ENCODE measurements at places on chromosomes 7 and 10.

DNA sequence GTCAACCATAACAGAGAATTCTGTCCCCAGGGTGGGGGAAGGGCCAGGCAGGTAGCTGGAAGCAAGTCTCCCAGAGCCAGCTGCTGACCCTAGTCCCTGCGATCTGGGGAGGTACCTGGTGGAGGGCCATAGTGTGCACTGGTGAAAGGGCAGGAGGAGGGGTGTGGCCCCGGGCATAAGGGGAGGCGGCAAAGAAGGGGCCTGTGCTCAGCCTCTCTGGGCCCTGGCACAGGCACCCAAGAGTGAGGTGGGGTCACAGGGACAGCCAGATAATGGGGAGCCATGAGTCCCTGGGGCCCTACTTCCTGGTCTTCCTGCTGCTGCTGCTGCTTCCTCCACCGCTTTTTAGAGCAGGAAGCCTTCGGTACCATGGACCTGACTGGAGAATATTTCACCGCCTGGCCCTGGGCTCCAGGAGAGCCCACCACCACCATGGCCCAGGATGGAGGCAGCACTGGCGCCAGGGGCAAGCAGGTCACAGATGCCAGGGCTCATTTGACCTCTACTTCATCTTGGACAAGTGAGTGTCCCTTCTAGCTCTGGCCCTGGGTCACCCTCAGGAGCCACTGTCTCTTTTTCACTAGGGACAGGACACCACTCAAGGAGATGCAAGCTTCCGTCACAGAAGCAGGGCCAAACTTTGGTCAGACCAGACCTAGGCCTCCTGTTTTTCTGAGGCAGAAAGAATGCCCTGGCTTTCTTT lies at the start of gene ANTXRL:
ANTXRL (plus strand) TSS at position 7 of the 703 bp plus-strand sequence; CDS start at position 273, 266 bp downstream.
- DNase-seq = no peak

- DNase-seq = no peak
These were observed 99.5 kb downstream of the HTR5A start for GRCh38 chr7:155169498-155170065.

DNA sequence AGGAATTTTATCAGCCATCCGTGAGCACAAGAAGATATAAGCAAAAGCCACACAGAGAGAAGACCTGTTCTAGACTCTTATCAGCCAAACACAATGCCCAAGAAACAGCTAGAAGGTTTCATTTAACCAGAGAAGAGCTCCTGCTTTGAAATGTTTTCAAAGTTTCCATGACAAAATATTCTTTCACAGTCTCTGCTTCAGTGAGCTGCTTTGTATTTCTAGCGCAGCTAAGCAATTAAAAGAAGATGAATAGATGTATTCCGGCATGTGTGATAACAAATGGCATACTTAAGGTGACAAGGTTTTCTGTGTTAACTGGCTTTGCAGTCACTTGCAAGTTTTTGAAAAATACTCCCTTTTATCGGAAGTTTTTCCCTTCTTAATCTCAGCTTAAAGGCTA lies 78.9 kb upstream of the NXPH1 start:
- no peak for DNase-seq

GRCh38 chr7:92964141-92964540 lies 127.8 kb upstream of the CDK6 start:
- no peak for DNase-seq

DNA sequence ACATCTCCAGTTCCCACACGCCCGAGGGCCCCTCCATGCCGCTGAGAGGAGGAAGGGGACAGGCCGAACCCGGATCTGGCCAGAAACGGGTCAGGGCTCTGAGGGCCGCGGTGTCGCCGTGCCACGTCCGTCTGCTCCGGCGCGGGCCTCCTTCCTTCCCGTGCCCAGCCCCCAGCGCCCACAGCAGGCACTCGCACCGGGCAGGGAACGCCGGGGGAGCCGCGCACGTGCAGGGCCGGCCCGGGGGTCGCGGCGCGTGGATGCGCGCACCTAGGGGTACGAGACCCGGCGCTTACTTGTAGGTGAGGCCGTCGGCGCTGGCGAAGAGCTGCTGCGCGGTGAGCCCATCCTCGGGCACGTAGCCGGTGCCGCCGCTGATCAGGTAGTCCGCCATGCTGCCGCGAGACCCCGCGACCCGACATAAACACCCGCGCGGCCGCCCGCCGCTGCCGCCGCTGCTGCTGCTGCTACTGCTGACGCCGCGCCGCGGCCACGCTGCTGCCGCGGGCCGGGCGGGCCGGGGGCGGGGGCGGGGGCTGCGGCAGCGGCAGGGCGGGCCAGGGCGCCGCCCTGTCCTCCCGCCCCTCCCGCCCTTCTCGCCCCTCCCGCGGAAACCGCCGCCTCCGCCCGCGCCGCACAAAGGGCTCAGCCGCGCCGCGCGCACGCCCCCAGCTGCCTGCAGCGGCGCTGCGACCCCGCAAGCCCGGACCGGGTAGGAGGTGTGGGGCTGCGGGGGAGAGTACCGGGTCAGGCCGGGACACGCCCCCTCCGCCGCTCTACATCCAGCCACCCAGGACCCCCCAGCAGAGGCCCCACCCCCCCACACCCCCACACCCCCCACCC lies 4.1 kb downstream of the IMPDH1 start:
- DNase-seq = peak; percentile 63

GRCh38 chr7:142956951-142957623 lies 5.1 kb downstream of the KEL start:
- DNase-seq = no peak

DNA sequence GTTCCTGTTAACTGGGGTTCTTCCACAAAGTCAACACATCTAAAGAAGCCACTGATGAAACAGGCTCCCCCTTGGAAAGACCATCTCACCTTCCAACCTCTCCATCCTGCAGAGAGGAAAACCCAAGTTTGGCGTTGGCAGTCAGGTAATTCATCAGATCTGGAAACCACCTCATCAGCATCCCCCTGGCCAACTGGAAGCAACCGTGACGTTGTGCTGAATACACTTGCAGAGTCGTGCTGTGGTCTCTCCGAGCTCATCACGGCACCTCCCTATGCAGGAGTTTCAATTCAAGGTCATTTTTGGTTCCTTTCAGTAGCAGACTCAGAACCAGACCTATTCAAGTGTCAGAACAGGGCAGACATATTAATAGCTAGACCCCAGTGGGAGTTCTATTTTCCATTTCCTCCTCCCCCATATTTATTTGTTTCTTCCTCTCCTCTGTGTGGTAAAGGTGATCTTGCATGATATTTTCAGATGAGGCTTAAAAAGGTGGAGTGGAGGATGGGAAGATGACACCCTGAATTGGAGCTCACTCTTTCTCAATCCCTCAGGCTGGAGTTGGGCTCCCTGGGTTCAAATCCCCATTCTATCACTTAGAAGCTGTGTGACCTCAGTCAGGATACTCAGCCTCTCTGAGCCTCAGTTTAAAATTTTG lies 149.1 kb upstream of the ADO start:
- no peak for DNase-seq

DNA sequence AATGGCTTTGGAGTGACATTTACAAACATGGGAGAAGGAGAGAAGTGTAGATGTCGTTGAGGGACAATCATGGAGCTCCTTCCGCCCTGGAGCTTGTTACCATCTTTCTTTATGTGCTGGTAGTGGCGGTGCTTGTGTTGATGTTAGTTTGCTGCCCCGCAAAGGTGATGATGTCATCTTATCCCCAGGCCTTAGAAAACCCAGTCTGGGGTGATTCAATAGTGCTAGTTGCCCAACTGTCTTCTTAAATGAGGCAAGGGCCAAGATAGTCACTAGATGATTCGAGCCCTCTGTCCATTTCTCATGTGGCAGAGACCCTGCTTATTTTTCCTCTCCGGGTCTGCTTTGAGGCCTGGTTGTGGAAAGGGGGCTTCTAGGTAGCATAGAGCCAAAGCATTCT lies 277.4 kb downstream of the CCSER2 start:
- DNase-seq = no peak

DNA sequence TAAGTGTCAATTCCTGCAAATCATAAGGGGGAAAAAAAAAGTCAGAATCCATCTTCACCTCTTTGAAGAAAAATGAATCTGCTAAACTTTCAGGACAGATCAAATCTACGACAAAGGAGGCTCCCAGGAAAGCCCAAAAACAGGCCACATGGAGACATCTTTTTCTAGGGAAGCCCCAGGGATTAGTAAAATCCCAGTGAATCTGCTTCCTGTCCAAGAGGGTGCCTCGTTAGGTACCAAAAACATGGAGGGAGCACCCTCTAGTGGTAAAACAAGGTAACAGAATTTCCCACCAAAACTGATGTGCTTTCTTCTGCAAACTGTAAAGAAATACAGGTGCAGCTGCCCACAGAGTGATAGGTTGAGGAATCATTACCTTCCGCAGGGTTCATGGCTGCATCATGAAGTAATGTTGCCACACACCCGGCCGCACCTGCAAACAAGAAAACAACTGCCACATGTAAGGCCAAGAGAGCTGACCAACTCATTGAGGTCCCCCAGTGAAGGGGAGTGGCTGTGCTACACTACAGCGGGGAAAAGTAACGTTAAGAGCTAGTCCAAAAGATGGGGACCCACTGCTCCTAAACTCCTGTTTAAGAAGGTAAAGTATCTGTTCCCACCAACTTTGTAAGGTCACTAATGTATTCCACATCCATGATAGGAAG lies 7.9 kb downstream of the SLC25A28 start:
- peak; percentile 26 for DNase-seq

GRCh38 chr7:70881167-70881847 lies 250.6 kb upstream of the GALNT17 start:
- no peak for DNase-seq

DNA sequence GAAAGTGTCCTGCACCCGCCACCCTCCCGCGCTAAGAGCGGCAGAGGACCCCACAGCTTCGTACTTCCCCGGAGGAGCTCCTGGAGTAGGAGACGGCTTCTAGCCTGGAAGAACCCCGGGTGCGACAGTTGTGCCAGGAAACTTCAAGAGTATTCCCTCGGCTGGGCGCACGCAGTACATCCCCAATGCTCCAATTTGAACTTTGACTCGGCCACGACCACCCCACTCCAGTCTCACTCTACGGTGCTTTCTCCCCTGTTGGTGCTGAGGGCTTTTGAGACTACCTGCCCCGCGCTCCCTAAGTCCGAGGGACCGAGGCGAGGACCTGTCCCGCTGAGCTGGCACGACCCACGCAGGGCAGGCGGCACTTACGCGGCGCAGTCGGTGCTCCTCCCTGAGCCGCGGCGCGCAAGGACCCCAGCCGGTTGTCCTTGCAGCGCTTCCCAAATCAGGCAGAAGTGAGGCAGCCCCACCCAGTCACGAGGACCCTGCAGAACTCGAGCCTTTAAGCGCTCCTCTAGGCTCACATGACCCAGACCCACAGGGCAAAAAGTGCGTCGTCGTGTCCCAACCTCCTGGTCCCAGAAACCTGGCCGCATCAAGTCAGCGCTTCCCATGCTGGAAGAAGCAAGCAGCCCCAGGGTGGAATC lies at the start of gene CPVL:
CPVL (minus strand) TSS at position 481 of the 650 bp plus-strand sequence. CDS start 25,476 bp downstream, outside the sequence.
- no peak for DNase-seq

Data from CD8-positive, alpha-beta T cell (primary cell).